ENCODE measurements at places on chromosomes 3 and 15.

GRCh38 chr3:32457971-32458471 is 44.6 kb downstream of the CMTM6 start:
- DNase-seq, result no peak

- DNase-seq, result no peak
Observed at GRCh38 chr3:123791417-123791816, 92.7 kb downstream of the MYLK start.

DNA sequence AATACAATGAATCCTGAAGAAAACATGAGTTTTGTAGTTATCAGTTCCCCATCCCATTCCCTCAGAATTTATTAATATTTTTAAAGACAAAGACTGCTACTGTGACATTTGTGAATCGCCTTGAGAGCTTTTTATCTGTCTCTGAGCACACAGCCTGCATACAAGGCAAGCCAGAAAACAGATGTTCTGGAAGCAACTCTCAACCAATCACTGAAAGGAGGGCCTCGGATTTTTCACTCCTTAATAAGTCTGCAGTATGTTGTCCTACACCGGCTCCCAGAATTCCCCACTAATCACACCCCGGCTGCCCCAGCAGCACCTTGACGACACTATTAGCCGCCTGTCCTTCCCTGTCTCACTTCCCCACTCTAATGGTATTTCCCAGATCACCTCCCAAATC is 138.5 kb downstream of the ZNF621 start:
- no peak for DNase-seq

- no peak for DNase-seq
Observed at GRCh38 chr15:63157891-63158431, 684 bp upstream of the RPS27L start.

DNA sequence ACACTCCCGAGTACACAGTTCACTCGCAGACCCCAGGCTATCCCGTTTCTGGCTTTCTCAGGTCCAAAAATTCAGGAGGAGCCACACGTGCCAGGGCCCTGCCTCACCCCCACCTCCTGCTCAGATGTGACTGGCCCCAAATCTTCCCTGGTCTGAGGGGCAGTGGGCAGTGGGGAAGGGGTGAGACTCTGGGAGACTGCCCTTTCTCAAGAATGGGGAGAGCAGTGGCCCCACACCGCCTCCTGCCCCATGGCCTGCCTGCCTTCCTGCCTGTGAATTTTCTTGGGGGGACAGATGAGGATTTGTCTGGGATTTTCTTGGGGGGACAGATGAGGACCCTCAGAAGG is 174.6 kb downstream of the MEGF11 start:
- no peak for DNase-seq

DNA sequence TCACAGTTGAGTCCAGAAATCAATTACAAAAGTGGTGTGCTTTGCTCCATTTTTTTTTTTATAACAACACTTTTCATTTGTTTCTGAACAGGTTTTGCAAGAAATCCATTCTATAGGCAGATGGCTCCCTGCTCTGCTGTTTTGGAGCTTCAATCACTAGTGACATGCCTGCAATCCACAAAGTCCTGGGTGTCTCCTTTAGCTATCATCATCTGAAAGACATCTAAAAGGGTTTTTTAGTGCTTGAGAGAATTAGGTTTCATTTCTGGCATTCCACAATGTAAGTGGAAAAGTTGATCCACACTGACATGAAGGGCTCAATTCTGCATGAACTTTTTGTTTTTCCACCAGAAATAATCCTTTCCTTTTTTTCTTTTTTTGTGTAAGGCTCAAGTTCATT is 24.0 kb upstream of the MEIS2 start:
- DNase-seq, result no peak

- DNase-seq, result no peak
Observed at GRCh38 chr3:174529298-174529697, 329.8 kb upstream of the NAALADL2 start.

GRCh38 chr15:50876260-50876988 is 32.1 kb upstream of the AP4E1 start:
- no peak for DNase-seq

DNA sequence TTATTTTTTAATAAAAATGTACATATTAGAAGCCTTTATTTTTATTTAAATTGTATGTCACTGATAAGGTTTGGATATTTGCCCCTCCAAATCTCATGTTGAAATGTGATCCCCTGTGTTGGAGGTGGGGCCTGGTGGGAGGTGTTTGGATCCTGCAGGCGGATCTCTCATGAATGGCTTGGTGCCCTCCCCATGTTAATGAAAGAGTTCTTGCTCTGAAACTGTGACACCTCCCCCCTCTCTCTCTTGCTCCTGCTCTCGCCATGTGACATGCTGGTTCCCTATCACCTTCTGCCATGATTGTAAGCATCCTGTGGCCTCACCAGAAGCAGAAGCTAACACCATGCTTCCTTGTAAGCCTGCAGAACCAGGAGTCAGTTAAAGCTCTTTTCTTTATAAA is 13.0 kb downstream of the AGTR1 start:
- no peak for DNase-seq

DNA sequence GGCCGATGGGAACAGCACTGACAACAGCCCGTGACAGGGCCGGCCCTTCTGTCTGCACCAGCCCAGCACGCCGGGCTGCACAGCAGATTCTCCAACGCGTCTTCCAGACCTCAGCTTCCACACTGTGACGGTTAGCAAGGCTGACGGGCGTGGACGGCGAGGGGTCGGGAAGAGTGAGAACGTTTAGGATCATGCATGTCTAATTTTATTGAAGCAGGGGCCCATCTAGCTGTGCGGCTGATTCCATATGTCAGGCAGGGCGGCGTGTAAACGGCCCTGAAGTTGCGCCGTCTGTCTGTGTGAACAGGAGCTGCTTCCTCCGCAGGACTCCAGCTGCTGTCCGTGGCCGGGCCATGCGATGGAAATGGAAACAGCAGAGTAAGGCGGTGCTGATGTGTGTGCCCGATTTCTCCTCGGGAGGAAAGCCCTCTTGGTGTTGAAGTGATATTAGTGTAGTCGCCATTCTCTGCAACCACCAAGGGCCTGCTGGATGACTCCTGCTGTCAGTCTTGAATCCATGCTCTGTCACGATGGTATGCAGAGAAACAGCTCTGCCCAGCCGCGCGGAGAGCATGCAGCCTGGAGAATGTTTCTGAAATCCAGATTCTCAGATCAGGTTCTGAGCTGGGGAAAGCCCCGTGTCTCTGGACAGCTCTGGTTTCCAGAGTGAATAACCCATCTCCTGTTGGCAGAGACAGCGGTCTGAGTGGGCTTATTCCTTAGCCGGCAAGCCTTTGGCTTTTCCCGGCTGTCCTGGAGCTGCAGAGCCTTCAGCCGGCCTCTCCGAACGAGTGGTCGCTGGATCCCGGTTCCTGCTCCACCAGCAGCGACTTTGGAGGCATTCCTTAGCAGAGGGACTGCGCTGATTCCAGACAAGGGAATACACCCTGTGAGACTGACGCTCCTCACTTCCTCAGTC is 158.1 kb upstream of the UBE3A start:
- no peak for DNase-seq

DNA sequence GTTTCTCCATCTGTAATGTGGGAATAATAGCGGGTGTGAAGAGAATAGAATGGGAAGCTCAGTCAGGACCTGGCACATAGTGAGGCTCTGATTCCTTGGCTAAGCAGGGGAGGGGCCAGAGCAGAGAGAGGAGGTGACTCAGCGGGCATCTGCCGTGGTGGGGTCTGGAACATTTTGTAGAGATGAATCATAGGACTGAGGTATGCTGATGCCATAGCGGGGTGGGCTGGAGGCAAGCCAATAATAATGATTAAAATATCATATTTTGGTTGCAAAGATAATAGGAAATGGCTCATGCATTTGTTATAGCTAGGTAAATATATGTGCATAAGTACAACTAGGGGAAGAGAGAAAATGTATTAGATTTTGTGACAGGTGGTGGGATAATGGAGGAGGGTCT is 11.2 kb downstream of the TGM4 start:
- DNase-seq, result no peak

DNA sequence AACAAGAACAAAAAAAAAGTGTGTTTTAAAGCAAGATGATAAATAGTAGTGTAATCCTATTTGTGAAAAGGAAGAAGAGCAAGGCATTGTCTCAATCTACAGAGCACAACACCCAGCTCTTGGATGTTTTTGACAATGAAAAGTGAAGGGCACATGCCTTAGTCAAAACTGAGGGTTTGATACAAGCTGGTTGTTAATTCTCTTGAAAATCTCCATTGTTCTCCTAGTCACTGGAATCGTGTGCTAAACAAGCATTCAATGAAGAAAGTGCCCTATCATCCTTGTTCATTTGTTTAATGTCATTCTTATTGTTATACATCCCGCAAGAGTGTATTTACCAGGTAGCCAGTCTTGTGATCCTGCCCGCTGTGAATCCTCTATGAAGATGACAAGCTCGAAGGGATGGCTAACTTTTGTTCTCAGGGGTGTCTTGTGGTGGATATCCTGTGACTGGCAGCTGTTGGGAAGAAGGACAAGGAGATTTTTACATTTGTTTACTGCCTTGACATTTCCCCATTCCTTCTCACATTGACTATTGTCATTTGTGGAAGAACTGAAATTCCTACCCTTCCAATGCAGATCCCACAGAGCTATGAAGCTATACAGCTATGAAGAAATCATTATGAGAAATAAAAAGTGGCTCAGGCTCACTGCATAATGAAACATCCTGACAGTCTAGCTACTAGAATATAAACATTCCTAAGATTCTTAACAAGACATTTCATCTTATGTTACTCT is 175.9 kb downstream of the VGLL3 start:
- DNase-seq, result no peak

DNA sequence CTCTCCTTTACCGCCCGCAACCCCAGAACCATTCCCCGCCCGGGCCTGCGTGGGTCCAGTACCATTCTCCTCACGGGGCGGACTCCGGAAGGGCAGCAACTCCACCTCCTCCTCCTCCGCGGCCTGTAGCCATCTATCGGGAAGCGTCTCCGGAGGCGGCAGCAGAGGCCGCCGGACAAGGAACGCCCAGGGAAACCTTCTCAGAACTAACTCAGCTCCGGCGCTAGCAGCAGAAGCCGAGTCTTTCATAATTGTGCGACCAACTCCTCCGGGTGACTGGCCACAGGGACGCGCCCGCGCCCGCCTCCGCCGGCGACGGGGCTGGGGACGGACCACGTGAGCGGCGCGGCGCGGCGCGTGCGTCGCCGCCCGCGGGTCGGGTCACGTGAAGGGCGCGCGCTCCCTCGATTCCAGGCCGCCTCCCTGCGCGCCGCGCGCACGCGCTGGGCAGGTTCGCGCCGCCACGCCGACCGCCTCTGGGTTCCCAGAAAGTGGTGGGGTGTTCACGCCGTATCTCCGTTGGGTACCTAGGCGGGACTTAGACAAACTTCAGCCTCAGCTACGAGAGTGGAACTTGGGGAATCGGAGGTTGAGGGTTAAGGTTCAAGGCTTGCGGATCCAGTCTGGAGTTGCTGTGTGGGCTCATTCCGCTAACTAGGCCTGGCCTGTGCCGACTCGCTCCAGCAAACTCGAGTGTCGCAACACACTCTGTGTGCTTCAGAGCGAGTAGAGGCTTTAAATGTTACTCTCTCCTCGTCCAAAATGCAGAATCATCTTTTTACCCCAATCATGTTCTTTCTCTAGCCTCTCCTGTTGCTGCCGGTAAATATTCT is at the start of gene TRPM7:
Gene TRPM7, minus strand, starts transcription at position 329 of the 833 bp plus-strand sequence. Its CDS starts 264 bp downstream, at position 65.
- peak; percentile 56 for DNase-seq

- DNase-seq, result no peak
Observed at GRCh38 chr3:112004187-112004586, 5.5 kb downstream of the TAGLN3 start.

DNA sequence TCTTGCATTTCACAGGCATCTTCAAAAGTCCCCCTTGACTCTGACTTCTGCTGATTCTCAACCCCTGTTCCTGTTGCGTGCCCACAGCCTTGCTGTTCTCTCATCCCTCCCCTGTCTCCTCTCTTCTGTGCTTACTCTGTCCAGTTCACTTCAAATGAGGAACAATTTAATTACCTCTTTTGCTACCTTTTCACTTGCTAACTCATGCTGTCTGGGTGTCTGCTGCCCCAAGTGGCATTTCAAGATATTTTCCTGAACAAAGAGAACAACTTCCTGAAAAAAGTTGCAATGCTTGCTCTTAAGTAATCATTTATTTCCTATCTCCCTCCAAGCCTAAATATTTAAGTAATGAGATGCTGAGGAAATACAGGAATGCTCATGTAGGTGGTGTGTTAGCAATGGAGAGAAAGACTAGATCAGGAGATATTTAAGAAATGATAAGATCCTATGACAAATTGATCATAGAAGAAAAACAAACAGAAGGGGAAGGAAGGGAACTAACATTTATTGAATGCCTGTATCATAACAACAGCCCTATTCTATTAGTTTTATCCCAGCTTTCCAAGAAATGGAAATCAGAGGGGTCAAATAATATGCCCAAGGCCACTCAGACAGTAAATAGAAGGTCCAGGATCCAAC is 42.2 kb downstream of the SV2B start:
- DNase-seq, result peak; percentile 22

- DNase-seq, result no peak
Observed at GRCh38 chr3:8540456-8540855, 38.8 kb downstream of the LMCD1 start.

GRCh38 chr3:14804835-14805780 is 13.7 kb upstream of the FGD5 start:
- no peak for DNase-seq

- no peak for DNase-seq
Observed at GRCh38 chr15:88580532-88580931, 34.1 kb upstream of the DET1 start.

DNA sequence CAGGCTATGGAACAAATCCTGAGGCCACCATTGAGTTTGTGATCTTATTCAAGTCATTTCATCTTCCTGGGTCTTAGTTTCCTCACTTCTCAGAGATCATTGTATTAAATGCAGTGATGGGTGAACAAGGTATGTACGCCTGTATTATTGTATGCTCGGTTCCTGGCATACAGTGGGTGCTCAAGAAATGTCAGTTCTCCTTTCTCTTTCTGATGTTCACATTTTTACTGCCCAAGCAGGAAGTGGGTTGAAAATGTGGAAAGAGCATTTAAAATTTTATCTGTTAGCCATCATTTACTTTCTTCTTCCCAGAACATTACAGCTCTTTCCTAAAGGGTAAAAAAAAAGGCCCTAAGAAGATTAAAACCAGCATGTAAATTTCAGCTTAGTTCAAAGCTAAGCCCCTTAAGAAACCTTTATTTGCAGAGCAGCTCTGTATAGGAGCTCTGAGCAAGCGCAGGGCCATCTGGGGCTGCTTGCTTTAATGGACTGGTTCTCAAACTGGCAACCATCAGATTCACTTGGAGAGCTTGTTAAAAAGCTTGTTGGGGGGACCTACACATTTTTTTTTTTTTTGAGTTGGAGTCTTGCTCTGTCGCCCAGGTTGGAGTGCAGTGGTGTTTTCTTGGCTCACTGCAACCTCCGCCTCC is 179.4 kb downstream of the CHST2 start:
- no peak for DNase-seq

DNA sequence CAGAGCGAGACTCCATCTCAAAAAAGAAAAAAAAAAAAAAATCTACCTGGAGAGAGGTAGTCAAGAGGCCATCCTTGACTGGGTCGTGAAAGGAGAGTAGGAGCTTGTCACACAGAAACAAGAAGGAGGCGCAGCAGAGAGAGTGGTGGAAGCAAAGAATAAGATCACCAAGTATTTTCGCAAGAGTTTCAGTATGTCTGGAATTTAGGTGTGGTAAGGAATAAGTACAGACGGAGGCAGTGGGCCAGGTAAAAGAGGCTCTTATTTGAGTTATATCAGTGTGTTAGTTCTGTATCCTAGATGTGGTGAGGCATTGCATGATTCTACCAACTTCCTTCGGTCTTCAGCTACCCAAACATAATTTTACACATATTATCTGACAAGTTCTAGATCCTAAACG is 14.6 kb upstream of the ATP10A start:
- no peak for DNase-seq
